Stomach (tissue), 19 donors: ENCODE measurements at places on chromosomes 7 and 10. TPM values are rescaled to one million over a fixed set of nuclear protein-coding genes. Genes with fewer than 3 reads are reported as not detected.
A peak's percentile ranks its signal among the peaks of the same experiment; 100 is the strongest.

GNGT1 gene
- polyA plus RNA-seq, result not detected

GPR37 gene
- polyA plus RNA-seq, result 0.15 TPM

RSBN1L gene
- polyA plus RNA-seq, result 15.4 TPM

NEBL gene
- 2.9 TPM for polyA plus RNA-seq

STRA8 gene
- polyA plus RNA-seq, result not detected

PHKG1 gene
- polyA plus RNA-seq, result not detected

OR9A2 gene
- polyA plus RNA-seq, result not detected

DCLRE1C gene
- 3.3 TPM for polyA plus RNA-seq

CALML5 gene
- 2.4 TPM for polyA plus RNA-seq

XRCC2 gene
- polyA plus RNA-seq, result 0.50 TPM

- no peaks in the 10 kb centered on the region for H3K4me1 ChIP-seq
- no peak overlapping the region for H3K4me3 ChIP-seq
- no peak overlapping the region for H3K27ac ChIP-seq
- DNase-seq, result no peak
- peaks cover 7% of the 10 kb centered on the region for H3K36me3 ChIP-seq
Observed at GRCh38 chr7:112759905-112760304, 30.3 kb downstream of the TMEM168 start.

DNA sequence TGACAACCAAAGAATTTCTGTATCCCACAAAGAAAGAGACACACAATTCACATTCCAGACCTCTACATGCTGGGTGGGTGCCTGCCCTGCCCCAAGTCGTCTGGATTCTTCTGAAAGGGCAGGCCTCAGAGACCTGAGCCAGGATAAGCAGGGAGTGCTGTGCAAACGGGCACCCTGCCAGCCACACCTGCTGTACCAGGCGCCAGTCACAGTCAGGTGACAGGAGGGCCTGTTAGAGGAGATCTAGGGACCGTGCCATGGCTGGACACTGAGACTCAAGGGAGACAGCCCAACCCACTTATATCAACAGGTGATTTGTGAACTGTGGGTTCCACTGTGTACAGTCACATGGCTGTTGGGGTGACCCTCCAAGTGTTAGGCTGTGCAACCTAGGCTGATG, 103.1 kb upstream of the AFAP1L2 start:
- no peaks in the 10 kb centered on the region for H3K36me3 ChIP-seq
- no peaks in the 10 kb centered on the region for H3K27me3 ChIP-seq
- peak; percentile 95 for DNase-seq

DNA sequence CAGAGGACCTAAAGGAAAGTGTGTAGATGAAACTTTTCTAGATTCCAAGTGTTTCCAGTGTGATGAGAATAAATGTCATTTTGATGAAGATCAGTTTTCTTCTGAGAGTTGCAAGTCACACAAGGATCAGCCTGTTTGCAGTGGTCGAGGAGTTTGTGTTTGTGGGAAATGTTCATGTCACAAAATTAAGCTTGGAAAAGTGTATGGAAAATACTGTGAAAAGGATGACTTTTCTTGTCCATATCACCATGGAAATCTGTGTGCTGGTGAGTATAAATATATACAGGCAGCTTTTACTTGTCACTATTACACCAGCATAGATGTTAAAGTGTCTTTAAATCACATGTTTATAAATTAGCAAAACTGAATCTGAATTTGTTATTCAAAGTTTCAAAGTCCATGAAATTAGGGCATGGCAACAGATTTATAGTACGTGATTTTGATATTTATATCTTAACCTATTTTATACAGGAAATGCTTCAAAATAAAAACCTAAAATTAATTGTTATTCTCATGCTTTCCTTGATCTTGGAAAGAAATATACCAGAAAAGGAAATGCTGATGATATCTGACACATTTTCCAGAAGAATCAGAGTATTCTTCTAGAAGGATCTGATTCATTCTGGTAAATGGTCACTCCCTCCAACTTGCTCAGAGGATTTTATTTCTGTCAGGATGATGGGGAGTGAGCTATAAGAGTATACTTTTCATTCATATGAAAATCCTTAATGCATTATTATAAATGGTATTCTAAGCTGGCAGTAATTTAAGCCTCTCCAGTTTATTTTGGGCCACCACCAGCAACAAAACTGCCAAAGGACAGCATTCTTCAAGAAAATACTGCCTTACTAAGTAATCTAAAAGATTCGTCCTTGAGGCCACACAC, 71.4 kb downstream of the ITGB8 start:
- peaks cover 3% of the 10 kb centered on the region for H3K36me3 ChIP-seq
- H3K27me3 ChIP-seq, result no peaks in the 10 kb centered on the region
- H3K4me1 ChIP-seq, result peaks cover 20% of the 10 kb centered on the region
- no peak for DNase-seq
- no peak overlapping the region for H3K27ac ChIP-seq

DNA sequence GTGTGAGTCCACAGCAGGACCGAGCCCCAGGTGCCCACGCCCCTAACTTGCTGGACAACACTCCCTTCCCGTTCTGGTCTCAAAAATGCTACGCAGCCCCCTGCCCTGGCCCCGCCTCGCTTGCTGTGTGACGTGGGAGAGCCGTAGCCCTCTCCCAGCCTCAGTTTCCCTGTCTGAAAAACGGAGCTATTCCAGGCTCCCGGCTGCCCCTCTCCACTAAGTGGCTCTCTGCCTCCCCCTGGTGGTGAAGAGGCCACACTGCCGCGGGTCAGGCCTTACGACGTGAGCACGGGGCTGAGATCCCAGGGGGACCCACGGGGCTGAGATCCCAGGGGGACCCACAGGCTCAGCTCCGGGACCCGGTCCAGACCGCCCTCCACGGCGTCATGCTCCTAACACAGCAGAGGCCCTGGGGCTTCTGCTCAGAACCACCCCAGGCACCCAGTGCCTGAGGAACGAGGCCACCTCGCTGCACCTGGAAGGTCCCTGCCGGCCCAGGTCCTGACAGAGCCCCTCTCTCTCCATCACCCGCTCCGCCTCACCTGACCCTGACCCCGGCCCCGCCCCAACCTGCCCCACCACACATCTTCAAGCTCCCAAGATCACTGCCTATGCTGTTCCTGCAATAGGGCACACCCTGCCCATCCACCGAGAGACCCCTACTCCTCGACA, 26.7 kb downstream of the MICALL2 start:
- H3K27me3 ChIP-seq, result peaks cover 26% of the 10 kb centered on the region
- H3K4me1 ChIP-seq, result peaks cover 17% of the 10 kb centered on the region
- H3K36me3 ChIP-seq, result peaks cover 39% of the 10 kb centered on the region
- no peak overlapping the region for H3K27ac ChIP-seq
- no peak overlapping the region for H3K4me3 ChIP-seq

DNA sequence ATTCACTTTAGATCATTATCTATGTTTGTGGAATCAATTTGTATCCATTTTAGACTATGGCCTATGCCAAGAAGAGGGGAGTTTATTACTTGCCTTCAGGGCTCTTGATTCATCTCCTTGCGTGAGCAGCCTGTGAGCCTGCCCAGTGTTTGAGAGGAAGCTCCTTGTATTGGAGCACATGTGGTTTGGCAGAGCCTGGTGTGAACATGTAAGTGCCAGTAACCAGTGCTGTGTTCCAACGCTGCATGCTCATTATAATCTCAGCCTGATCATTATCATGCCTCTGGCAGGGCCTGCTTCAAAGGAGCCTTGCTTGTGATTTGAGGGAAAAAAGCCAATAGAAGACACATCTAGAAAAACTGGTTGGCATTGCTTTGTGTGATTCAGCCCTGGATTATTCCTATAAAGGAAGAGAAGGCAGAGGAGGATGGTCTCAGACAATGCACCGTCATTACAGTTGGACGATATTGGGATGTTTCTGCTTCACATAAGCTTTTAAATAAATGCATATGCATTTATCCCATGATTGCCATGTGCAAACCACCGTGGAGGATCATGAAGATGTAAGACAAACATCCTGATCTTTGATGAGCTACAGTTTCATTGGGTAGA, 203.4 kb upstream of the AHR start:
- peaks cover 17% of the 10 kb centered on the region for H3K4me1 ChIP-seq
- H3K27me3 ChIP-seq, result no peaks in the 10 kb centered on the region
- H3K36me3 ChIP-seq, result no peaks in the 10 kb centered on the region
- H3K4me3 ChIP-seq, result no peak overlapping the region
- no peak overlapping the region for H3K27ac ChIP-seq

DNA sequence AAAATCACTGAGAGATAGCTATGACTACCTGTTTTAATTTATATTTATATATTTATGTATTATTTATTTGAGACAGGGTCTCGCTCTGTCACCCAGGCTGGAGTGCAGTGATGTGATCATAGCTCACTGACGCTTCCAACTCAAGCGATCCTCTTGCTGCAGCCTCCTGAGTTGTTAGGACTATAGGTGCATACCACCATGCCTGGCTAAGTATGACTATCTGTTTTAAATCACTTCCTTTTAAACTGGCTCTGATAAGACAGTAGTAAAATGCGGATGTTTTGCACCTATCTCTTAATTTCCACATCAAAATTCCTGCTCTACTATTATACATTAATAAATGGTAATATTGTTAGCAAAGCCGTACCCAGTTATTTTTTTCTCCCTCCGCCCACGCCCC, 41.8 kb downstream of the DNMBP start:
- H3K36me3 ChIP-seq, result peaks cover 47% of the 10 kb centered on the region
- no peak overlapping the region for H3K4me3 ChIP-seq
- no peak overlapping the region for H3K27ac ChIP-seq
- no peak for DNase-seq
- no peaks in the 10 kb centered on the region for H3K27me3 ChIP-seq

DNA sequence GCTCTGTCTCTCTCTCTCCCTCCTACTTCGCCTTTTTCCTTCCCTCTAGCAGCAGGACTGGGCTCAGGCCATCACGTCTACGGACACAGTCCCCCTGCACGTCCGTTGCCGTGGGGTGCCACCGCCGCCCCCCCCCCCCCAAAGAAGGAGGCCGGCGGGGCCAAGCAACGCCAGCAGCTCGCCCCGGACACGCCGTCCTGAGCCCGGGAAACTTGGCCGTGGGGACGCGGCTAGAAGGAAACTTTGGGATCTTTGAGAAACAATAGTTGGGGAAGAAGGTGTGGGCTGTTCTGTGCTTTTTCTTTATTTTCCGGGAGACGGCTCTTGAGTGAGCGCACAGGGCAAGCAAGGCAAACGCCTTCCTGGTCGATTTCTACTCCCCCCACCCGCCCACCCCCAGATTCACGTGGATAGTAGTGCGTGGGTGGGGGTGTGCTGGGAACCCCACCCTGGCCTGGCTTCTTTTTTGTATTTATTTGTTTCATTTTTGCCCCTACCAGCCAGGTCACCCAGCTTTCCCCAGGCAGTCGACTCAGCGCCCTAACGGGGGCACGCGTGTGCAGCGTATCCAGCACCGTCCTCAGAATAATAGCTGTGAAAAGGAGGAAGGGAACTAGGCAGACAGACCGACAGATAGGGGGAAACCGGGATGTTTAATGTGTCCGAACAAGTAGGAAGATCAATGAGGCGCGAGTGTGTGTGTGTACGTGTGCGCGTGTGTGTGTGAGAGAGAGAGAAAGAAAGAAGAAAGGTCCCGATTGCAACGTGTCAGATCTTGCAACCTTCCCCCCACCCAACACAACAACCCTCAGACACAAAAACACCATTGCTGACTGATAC, 1.4 kb downstream of the MXI1 start:
- DNase-seq, result peak; percentile 30
- no peaks in the 10 kb centered on the region for H3K27me3 ChIP-seq
- H3K4me3 ChIP-seq, result peak overlapping the region; percentile 71
- H3K36me3 ChIP-seq, result no peaks in the 10 kb centered on the region
- peaks cover 38% of the 10 kb centered on the region for H3K4me1 ChIP-seq

DNA sequence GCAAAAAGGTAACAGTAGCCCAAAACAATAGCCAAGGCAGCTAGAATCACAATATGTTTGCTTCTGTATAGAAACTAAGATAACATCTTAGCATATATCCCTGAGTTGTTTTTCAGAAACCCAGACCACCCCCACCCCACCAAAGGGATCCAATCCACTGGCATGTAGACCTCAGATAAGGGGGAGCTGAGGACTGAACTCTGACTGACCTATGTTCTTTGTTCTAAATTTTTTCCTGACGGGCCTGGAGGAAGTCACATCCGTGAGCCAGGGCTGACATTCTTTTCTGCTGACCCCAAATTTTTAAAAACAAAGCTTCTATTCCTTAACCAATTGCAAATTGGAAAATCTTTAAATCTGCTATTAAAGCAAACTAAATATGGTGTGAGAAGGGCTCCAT, 493.9 kb upstream of the IGFBP3 start:
- no peak overlapping the region for H3K4me3 ChIP-seq
- H3K4me1 ChIP-seq, result no peaks in the 10 kb centered on the region
- H3K27ac ChIP-seq, result no peak overlapping the region
- H3K27me3 ChIP-seq, result no peaks in the 10 kb centered on the region
- no peak for DNase-seq
- no peaks in the 10 kb centered on the region for H3K36me3 ChIP-seq

GRCh38 chr7:44769376-44769775, 20.7 kb downstream of the ZMIZ2 start:
- peak overlapping the region; percentile 20 for H3K27ac ChIP-seq
- peaks cover 42% of the 10 kb centered on the region for H3K4me1 ChIP-seq
- no peaks in the 10 kb centered on the region for H3K27me3 ChIP-seq
- H3K36me3 ChIP-seq, result peaks cover 36% of the 10 kb centered on the region
- no peak overlapping the region for H3K4me3 ChIP-seq
- no peak for DNase-seq

DNA sequence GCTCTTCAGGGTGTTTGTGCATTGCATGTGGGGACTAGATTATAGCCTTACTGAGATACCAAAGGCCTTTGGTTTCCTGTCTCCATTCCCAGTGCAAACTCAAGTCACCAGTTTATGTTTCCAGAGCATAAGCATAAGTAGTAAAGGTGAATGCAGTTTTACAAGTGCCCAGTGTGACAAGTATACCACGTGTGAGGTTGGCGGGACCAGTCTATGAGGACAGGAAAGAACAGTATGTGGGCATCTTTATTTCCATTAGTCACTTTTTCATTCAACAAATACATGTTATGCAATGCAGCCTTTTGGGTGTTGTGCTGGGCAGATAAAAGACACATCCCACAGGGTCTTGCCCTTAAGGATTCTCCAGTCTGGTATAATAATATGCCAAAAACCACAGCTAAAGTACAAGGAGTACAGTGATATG, 146.5 kb downstream of the ARID5B start:
- no peak for DNase-seq
- H3K4me3 ChIP-seq, result no peak overlapping the region
- peak overlapping the region; percentile 92 for H3K27ac ChIP-seq
- no peaks in the 10 kb centered on the region for H3K27me3 ChIP-seq

DNA sequence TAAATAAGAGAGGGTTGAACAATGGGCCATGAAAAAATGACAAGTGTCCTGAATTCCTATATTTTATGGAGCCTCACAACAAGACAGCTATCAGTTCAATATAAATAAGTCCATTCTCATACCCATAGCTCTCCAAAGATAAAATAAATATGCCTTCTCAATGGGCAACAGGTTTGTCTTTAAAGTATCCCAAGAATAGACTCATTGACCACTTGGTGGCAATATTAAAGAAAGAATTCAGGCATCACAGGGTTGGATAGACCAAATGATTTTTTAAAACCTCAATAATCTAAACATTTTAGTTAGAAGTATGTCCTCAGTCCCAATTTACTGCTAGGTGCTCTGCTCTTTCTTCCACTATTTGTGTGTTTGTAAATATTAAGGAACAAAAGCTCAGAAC, 165.1 kb upstream of the WNT16 start:
- DNase-seq, result no peak
- no peak overlapping the region for H3K27ac ChIP-seq
- H3K4me3 ChIP-seq, result no peak overlapping the region
- H3K36me3 ChIP-seq, result no peaks in the 10 kb centered on the region

GRCh38 chr7:93015779-93016481, 101.8 kb downstream of the SAMD9 start:
- H3K27ac ChIP-seq, result no peak overlapping the region
- H3K4me3 ChIP-seq, result no peak overlapping the region
- peaks cover 24% of the 10 kb centered on the region for H3K4me1 ChIP-seq
- no peak for DNase-seq
- no peaks in the 10 kb centered on the region for H3K27me3 ChIP-seq
